ENCODE measurements at places on chromosomes 4 and X.
A peak's percentile ranks its signal among the peaks of the same experiment; 100 is the strongest.

- no peak for DNase-seq
- peaks cover 2% of the 10 kb centered on the region for H3K27me3 ChIP-seq
- H3K4me1 ChIP-seq, result no peaks in the 10 kb centered on the region
- no peak overlapping the region for H3K27ac ChIP-seq
Observed at GRCh38 chrX:103635436-103635835, 6.7 kb downstream of the TCEAL1 start.

DNA sequence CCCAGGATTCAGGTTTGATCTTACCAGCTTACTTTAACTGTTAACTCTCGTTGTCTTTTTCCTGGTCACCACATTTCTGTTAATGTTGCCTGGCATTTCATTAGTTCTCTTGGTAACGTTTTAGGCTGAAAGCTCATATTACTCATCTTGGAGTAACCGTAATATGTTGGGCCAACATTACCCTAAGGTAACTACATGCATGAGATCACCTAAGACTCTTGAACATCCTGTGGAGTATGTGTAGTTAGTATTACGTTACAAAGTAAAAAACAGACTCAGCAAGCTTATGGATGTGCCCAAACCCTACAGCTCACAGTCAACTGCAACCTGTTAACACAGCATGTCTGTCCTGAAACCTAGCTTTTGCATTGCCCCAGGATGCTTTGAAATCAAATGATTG, 203.3 kb upstream of the HS3ST1 start:
- DNase-seq, result no peak
- H3K4me3 ChIP-seq, result no peak overlapping the region
- no peaks in the 10 kb centered on the region for H3K27me3 ChIP-seq
- no peaks in the 10 kb centered on the region for H3K36me3 ChIP-seq
- no peak overlapping the region for H3K27ac ChIP-seq

DNA sequence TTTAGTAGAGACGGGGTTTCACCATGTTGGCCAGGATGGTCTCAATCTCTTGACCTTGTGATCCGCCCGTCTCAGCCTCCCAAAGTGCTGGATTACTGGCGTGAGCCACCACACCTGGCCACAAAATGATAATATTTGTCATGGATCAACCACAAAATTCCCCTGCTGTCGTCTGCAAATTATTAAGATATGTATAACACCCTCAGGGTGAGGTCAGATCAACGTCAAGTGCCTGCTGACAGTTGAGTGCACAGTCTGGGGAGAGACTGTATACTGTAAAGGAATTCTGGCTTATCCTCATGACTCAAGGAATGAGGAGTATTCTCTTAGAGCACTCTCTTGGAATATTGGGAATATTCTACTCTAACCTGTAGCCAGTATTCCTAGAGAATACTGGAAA, 11.2 kb downstream of the EPGN start:
- H3K4me1 ChIP-seq, result no peaks in the 10 kb centered on the region
- no peak overlapping the region for H3K4me3 ChIP-seq
- DNase-seq, result no peak
- H3K36me3 ChIP-seq, result no peaks in the 10 kb centered on the region
- H3K27me3 ChIP-seq, result peaks cover 12% of the 10 kb centered on the region

DNA sequence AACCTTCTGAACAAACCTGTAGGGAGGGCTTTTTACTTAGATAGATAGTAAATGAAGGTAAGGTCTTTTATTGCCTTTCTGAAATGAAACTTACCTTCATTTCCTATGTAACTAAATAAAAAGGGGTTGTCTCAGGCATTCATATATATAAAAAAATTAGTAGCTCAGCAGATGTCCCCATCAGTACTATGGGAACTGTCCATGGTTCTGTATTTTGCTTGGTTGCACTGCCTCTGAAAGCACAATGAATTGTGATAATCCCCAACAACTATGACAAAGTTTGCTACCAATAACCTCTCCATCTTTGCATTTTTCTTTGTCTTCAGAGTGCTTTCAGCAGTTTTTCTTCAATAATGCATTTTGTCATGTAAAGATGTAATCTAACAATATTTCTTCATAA, 222.4 kb downstream of the SLIT2 start:
- no peaks in the 10 kb centered on the region for H3K4me1 ChIP-seq
- no peak overlapping the region for H3K27ac ChIP-seq
- H3K36me3 ChIP-seq, result no peaks in the 10 kb centered on the region
- H3K4me3 ChIP-seq, result no peak overlapping the region
- DNase-seq, result no peak

DNA sequence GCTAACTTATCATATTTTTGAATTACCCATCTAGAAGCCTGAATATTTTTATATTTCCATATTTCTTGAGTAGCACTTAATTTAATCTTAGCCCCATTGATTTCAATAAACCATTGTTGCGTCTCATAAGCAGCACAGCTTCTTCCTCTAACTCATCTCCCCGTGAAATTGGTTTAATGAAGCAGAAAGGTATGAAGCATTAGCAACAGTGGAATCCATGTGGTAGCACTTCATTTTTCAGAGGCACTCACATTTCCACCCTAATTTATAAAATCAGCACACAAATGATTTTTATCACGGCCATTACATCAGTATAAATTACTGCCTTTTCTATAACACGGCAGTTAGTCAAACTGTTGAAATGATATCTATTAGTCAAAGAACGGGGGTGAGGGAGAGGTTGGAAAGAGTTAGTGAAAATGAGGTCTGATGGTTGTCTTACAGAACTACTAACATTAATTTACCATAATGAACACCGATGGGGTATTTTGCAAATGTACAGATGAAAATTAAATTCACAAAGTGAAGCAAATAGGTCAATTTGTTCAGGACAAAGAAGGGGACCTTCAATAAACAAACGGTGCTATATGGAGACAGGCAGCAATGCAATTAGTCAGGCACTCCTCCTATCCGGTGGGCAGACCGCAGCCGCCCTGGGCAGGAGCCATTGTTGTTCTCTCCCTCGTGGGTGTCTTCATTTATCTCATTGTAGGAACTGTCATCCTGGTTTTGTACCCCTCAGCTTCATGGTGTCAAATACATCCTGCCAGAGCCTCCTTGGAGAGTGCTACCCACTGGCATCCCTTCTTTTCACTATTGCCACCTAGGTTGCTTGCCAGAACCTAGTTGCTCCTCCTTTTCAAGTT, 205.7 kb downstream of the SOX3 start:
- H3K27me3 ChIP-seq, result no peaks in the 10 kb centered on the region
- H3K4me3 ChIP-seq, result no peak overlapping the region
- DNase-seq, result no peak
- no peaks in the 10 kb centered on the region for H3K4me1 ChIP-seq

DNA sequence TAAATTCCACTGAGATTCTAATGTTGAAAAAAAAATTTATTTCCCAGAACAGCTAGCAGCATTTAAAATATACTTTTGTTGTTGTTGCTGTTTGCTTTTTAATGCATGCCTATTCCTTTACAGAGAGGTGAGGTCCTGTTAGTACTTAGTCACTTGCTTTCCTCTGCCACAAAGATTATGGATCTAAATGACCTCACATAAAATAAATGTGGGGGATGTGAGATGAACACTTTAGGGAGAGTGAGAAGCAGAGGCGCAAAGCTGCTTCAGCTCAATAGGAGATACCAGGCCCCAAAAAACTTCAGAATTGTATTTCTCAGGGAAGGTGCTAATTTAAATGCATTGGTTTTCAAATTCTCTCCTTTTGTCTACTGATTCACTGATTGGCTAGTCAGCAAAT, 4.0 kb downstream of the LDB2 start:
- no peak for DNase-seq
- peaks cover 19% of the 10 kb centered on the region for H3K27me3 ChIP-seq
- H3K4me3 ChIP-seq, result no peak overlapping the region
- H3K4me1 ChIP-seq, result peaks cover 40% of the 10 kb centered on the region
- H3K36me3 ChIP-seq, result no peaks in the 10 kb centered on the region

GRCh38 chr4:20565075-20565721, 135.1 kb upstream of the PACRGL start:
- no peaks in the 10 kb centered on the region for H3K36me3 ChIP-seq
- H3K27me3 ChIP-seq, result no peaks in the 10 kb centered on the region
- H3K4me3 ChIP-seq, result no peak overlapping the region
- no peaks in the 10 kb centered on the region for H3K4me1 ChIP-seq

DNA sequence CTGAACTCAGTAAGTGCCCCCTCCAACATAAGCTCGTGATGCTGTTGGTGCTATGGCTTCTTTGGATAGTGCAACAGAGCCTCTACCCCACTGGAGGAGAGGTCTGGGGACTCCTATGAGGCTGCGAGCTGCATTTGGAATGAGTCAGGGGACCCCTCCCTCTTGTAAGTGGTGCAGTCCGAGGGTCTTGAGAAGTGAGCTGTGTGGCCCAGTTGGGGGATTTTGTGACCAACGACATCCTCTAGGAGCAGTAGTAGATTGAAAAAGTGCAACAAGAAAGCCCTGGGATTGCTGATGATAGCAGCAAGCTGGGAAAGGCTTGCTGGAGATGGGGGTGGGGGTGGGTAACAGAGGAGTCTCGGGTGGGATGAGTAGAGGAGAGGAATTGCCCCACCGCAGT, 3.1 kb downstream of the FRMPD3 start:
- no peak overlapping the region for H3K27ac ChIP-seq
- no peak for DNase-seq
- no peaks in the 10 kb centered on the region for H3K36me3 ChIP-seq
- H3K4me3 ChIP-seq, result no peak overlapping the region

DNA sequence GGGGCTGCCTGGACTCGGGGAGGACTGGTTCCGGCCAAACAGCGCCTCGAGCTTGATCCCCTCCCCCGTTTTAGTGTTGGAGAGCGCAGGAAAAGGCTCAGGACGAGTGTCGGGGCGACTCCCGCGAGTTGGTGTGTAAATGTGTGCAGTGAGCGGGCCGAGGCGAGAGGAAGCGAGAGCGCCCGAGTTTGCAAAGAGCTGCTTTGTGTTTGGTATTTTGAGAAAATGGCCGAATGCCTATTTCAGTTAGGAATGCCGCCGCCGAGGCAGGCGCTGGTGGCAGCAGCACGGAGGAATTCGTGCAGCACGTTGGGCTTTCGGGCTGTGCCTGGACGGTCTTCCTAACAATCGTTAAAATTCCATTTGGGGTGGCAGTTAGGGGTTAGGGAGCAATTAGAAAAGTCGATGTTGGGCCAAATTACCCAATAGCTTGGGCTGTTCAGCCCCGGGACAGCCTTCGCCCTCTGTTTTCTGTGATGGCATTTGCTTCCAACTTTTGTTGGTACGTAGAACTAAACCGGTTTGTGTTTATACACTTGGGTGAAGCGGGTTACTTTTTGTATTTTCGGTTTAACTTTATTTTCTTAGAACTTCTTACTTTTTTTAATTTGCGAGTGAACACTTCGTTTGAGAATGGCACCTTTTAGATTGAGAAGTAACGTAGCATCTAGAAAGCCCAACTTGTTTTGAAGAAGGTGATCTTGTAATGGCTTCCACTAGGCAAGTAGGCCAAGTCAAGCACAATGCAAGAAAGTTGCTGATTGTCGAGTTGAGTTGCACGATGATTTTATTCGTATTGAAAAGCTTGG, 1.6 kb downstream of the REST start:
- no peak for DNase-seq
- H3K4me1 ChIP-seq, result peaks cover 43% of the 10 kb centered on the region
- H3K4me3 ChIP-seq, result peak overlapping the region; percentile 97
- peaks cover 5% of the 10 kb centered on the region for H3K27me3 ChIP-seq
- peaks cover 18% of the 10 kb centered on the region for H3K36me3 ChIP-seq
- peak overlapping the region; percentile 95 for H3K27ac ChIP-seq

GRCh38 chrX:16033331-16033730, 90.0 kb upstream of the GRPR start:
- no peak overlapping the region for H3K4me3 ChIP-seq
- DNase-seq, result no peak
- no peaks in the 10 kb centered on the region for H3K4me1 ChIP-seq
- peaks cover 4% of the 10 kb centered on the region for H3K27me3 ChIP-seq

- no peaks in the 10 kb centered on the region for H3K27me3 ChIP-seq
- H3K4me3 ChIP-seq, result no peak overlapping the region
- H3K4me1 ChIP-seq, result no peaks in the 10 kb centered on the region
- H3K27ac ChIP-seq, result no peak overlapping the region
Observed at GRCh38 chr4:77669946-77670590, 64.4 kb downstream of the CXCL13 start.

DNA sequence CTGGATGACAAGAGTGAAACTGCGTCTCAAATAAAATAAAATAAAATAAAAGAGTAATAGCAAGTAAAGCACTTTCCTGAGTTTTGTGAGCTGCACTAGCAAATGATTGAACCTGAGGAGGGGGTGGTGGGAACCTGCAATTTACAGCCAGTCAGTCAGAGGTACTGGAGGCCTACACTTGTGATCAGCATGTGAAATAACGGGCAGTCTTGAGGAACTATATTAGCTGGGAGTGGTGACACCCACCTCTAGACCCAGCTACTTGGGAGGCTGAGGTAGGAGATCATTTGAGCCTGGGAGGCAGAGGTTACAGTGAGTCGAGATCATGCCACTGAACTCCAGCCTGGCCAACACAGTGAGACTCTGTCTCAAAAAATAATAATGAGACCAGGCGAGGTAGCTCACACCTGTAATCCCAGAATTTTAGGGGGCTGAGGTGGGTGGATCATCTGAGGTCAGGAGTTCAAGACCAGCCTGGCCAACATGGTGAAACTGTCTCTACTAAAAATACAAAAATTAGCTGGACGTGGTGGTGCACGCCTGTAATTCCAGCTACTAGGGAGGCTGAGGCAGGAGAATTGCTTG, 537.1 kb upstream of the HTR2C start:
- DNase-seq, result no peak
- no peak overlapping the region for H3K4me3 ChIP-seq
- no peaks in the 10 kb centered on the region for H3K27me3 ChIP-seq
- no peaks in the 10 kb centered on the region for H3K4me1 ChIP-seq
- H3K27ac ChIP-seq, result no peak overlapping the region

- no peak for DNase-seq
- peaks cover 4% of the 10 kb centered on the region for H3K27me3 ChIP-seq
- H3K4me3 ChIP-seq, result peak overlapping the region; percentile 98
- H3K36me3 ChIP-seq, result peaks cover 11% of the 10 kb centered on the region
- peaks cover 36% of the 10 kb centered on the region for H3K4me1 ChIP-seq
Observed at GRCh38 chrX:20263474-20263873, 3.2 kb downstream of the RPS6KA3 start.

DNA sequence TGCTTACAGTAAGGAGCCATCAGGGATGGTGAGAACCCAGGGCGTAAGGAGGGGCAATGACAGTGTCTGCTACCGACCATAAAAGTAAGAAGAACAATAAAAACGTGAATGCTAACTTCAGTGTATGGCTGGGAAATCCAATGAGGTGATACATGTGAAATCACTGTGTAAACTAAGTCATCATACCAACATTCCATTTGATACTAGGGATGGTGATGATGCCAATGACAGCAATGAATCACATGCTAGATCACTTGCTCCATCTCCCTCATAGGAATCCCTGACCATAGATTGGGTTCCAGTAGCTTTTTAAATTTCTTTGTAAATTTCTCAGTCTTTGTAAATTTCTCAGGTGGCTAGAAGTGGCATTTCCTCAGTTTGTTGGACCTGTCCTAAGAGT, 146.3 kb downstream of the SMIM20 start:
- peaks cover 4% of the 10 kb centered on the region for H3K36me3 ChIP-seq
- DNase-seq, result no peak
- no peaks in the 10 kb centered on the region for H3K27me3 ChIP-seq
- H3K4me3 ChIP-seq, result no peak overlapping the region
- peaks cover 35% of the 10 kb centered on the region for H3K4me1 ChIP-seq

- no peaks in the 10 kb centered on the region for H3K36me3 ChIP-seq
- peak overlapping the region; percentile 11 for H3K27ac ChIP-seq
- H3K4me1 ChIP-seq, result no peaks in the 10 kb centered on the region
Observed at GRCh38 chr4:95248720-95249425, 299.9 kb downstream of the UNC5C start.
